Fibroblast of lung (primary cell): ENCODE measurements at places on chromosomes 16 and 17.
A peak's percentile ranks its signal among the peaks of the same experiment; 100 is the strongest.

GRCh38 chr17:40755231-40755630 is at the start of gene KRT25:
TSS of gene KRT25 (minus strand) at chr17:40755331. CDS start at chr17:40755271, 60 bp downstream.
- no peaks in the 10 kb centered on the region for H3K27me3 ChIP-seq
- DNase-seq = no peak
- H3K36me3 ChIP-seq = no peaks in the 10 kb centered on the region

GRCh38 chr16:84567286-84567962 is 50.5 kb downstream of the COTL1 start:
- H3K4me3 ChIP-seq = no peak overlapping the region
- H3K4me1 ChIP-seq = no peaks in the 10 kb centered on the region

- H3K27me3 ChIP-seq = no peaks in the 10 kb centered on the region
- H3K36me3 ChIP-seq = no peaks in the 10 kb centered on the region
- no peaks in the 10 kb centered on the region for H3K4me1 ChIP-seq
These were observed 8.6 kb downstream of the SARM1 start for GRCh38 chr17:28379814-28380801.

DNA sequence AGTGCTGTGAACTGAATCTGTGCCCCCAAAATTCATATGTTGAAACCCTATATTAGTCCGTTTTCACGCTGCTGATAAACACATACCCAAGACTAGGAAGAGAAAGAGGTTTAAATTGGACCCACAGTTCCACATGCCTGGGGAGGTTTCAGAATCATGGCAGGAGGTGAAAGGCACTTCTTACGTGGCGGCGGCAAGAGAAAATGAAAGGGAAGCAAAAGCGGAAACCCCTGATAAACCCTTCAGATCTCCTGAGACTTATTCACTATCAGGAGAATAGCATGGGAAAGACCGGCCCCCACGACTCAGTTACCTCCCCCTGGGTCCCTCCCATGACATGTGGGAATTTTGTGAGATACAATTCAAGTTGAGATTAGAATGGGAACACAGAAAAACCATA is 3.7 kb upstream of the SPDYE4 start:
- DNase-seq = no peak
- no peak overlapping the region for H3K27ac ChIP-seq
- no peaks in the 10 kb centered on the region for H3K36me3 ChIP-seq
- peaks cover 5% of the 10 kb centered on the region for H3K27me3 ChIP-seq
- H3K4me3 ChIP-seq = no peak overlapping the region
- H3K4me1 ChIP-seq = no peaks in the 10 kb centered on the region

- H3K27me3 ChIP-seq = no peaks in the 10 kb centered on the region
- peak; percentile 67 for DNase-seq
- H3K4me1 ChIP-seq = peaks cover 2% of the 10 kb centered on the region
- H3K36me3 ChIP-seq = no peaks in the 10 kb centered on the region
- H3K27ac ChIP-seq = no peak overlapping the region
These were observed 8.5 kb upstream of the SSTR2 start for GRCh38 chr17:73156166-73156840.

- H3K4me1 ChIP-seq = no peaks in the 10 kb centered on the region
- H3K27ac ChIP-seq = no peak overlapping the region
- no peaks in the 10 kb centered on the region for H3K36me3 ChIP-seq
- no peaks in the 10 kb centered on the region for H3K27me3 ChIP-seq
- H3K4me3 ChIP-seq = no peak overlapping the region
These were observed 27.0 kb upstream of the NTN1 start for GRCh38 chr17:8994319-8994718.

- H3K4me1 ChIP-seq = no peaks in the 10 kb centered on the region
- H3K27ac ChIP-seq = no peak overlapping the region
- no peaks in the 10 kb centered on the region for H3K27me3 ChIP-seq
- peak overlapping the region; percentile 42 for H3K4me3 ChIP-seq
- no peaks in the 10 kb centered on the region for H3K36me3 ChIP-seq
- DNase-seq = peak; percentile 66
These were observed 782.9 kb upstream of the SOX9 start for GRCh38 chr17:71337938-71338337.
